Right lung (tissue), 10 donors: ENCODE measurements at places on chromosomes 6 and 20. TPM values are rescaled to one million over a fixed set of nuclear protein-coding genes. Genes with fewer than 3 reads are reported as not detected.

DNA sequence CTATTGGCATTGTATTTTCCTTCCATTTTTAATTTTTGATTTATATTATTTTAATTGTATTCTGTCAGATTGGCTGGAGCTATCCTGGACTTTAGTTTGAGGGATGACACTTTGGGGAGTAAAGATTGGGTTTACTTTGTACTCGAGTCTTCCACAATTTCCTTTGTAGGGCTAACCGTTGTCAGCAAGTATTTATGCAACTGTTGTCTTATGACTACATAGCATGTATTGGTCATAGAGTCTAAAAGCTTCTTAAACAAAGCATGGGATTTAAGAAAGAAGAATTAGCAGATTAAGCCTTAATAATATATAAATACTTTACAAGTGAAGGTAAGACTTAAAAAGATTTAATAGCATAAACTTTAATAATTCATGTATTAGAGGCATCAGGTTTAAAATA, 19.6 kb downstream of the FARS2 start:
- DNase-seq = no peak

- DNase-seq = no peak
Observed at GRCh38 chr6:169805242-169805838, 53.9 kb downstream of the ERMARD start.

The CRISP2 gene
- polyA plus RNA-seq = 0.18 TPM

DNA sequence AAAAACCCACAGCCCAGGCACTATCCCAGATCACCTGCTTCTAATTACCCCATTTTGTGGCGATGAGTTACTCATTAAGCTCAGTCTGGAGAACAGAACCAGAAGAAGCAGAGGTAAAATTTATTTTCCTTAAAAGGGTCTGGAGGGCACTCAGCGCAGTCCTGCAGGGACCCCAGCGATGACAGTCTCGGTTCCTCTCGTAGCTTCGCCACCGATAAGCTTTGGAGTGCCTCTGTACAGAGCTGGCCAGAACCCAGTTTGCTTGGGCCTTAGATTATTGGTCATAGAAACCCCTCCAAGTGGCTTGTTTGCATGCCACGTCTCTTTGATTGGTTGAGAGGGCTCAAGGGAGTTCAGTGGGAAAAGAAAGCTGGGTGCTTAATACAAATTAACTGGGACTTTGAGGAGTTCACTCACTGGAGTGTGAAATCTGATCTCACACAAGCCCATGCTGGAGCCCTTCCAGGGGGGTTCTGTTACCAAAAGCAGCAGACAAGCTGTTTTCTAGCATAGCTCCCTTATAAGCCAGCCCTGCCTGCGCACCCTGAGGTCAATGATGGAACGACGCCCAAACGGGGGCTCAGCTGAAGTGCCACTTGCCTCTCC, 158.5 kb upstream of the ARID1B start:
- DNase-seq = peak; percentile 78

DNA sequence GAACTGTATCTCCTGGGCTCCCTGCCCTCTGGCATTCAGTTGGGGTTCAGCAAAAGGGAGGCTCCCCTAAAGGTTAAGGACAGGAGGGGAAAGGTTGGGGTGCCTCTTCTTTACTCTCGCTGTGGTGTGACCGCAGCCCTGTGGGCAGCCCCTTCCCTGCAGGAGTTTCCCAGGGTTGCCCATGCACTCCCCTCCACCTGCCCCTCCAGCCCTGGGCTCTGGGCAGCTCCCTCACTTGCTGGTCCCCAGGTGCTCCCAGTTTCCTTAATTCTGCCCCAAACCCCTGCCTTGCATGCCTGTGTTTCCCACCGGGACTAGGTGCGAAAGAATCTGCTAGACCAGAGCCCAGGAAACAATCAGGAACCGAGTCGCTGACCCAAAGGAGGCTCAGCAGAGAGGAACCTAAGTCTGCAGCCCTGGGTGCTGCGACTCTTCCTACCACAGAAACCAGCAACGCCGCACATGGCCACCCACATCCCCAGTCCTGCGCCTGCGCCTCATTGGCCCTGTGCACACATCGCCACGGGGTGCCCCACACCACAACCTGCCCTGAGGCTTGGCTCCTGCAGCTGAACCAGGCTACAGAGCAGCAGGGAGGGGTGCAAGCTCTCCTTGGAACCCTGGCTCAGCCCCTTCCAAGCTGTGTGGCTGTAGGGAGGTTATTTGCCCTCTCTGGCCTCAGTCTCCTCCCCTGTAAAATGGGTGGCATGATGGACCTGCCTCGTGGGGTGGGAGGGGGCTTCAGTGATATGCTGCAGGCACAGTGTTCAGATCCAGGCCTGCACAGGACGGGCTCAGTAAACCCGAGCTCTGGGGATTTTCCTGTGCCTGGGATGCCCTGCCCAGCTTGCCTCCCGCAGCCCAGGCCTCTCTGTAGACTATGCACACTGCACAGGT, 487.6 kb downstream of the PREX1 start:
- DNase-seq = no peak

The ABHD16B gene
- polyA plus RNA-seq = not detected

DNA sequence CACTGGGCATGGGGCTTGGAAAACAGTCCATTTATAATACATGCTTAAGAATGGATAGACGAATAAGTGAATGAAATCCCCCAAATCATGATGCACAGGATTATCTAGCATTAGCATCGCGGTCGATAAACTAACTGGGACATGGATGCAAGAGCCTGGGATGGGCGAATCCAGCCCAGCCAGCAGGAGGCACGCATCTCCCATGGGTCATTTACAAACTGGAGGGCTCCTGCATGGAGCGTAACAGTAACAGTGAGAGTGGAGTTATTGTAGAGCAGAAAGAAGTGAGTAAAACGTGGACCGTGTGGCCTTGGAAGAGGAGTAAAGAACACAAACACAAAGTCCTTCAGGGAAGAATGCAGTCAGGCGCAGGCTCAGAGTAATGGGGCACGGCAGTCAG, 136.5 kb downstream of the AGPAT4 start:
- DNase-seq = no peak

DNA sequence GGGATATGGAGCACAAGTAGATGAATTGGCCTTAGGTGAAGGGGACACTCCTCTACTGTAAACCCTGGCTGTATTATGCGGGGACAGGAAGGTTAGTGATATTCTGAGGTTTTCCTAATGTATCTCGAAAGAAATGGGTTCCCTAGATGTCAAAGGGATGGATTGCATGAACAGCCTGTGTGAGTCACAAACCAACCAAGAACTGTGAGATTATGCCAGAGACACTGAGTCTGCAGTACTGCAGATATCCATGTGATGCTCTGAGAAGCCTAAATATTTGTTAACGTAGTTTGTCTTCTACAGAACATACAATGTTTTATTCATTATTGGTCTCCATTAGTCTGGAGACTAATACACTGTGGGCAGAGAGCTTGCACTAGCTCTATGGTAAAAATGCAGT, 182.2 kb downstream of the AKAP7 start:
- no peak for DNase-seq

DNA sequence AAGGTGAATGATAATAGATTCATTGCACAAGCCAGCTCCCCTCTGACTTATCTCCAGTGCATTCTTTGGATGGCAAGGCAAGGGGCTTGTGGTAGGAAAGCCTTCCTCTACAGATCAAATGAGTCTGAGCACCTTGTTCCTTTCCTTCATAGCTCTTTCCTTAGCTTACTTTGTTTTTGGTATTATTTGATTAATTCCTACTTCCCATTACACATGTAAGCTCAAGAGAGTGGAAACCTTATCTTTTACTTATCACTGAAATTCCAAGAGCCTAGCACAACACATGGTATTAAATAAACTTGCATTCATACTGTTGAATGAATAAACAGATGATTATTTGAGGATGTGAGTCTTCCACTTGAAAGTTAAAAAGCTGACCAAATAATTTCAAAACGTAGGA, 41.7 kb downstream of the FRK start:
- no peak for DNase-seq

The PPP1R16B gene
- 7.0 TPM for polyA plus RNA-seq

DNA sequence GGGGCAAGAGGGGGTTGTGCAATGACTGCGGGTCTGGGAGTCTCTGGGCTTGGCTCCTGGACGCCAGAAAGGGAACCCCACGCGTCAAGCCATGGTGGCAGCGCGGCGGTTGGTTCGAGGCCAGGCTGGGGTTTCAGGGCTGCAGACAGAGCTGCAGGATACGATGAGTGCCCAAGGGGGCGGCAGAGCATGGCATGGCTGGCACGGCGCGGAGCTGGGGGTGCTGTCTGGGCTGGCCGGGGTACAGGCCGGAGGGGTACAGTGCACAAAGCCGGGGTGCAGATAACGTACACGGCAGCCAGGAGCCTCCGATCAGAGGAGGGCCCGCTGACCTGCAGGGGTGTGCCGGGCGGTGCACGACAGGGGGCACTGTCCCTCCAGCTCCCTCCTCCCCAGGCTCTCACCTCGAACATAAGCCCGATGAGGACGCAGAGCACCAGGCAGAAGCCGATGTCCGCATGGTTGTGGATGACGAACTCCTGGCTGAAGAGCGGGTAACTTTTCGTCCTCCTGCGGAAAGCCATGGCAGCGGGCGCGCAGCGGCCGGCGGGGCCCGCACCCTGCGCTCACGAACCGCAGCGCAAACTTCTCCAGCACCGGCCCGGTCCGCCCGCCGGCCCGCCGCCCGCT, 353 bp downstream of the TRAM2 start:
- DNase-seq = no peak

The TCF21 gene
- polyA plus RNA-seq = 169 TPM

The TFAP2A gene
- 0.36 TPM for polyA plus RNA-seq

DNA sequence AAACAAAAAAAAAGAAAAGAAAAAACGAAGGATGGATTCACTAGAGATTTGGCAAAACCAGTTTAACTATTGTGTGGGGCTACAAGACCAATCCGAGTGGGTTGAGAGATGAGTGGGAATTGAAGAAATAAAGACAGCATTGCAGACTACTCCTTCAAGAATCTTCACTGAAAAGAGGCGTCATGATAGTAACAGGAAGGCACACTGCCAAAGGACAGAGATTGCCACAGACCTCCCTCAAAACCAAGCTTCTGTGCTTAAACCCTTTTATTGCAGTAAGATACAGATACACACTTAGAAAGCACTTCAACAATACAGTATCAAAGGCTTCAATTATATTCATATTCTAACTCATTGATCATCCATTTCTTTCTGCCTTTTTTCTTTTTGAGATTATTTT, 103.9 kb downstream of the IPCEF1 start:
- DNase-seq = peak; percentile 39

The GPX5 gene
- polyA plus RNA-seq = 0.34 TPM

- DNase-seq = no peak
Observed at GRCh38 chr20:4138056-4138455, 122.7 kb upstream of the RNF24 start.
